HT1080 (cell line): ENCODE measurements at places on chromosomes 16 and 17. TPM values are rescaled to one million over a fixed set of nuclear protein-coding genes. Genes with fewer than 3 reads are reported as not detected.

- DNase-seq, result peak; percentile 62
Observed at GRCh38 chr16:84950906-84951305, 60.4 kb downstream of the ZDHHC7 start.

The DRC7 gene
- not detected in 2 replicates for total RNA-seq

DNA sequence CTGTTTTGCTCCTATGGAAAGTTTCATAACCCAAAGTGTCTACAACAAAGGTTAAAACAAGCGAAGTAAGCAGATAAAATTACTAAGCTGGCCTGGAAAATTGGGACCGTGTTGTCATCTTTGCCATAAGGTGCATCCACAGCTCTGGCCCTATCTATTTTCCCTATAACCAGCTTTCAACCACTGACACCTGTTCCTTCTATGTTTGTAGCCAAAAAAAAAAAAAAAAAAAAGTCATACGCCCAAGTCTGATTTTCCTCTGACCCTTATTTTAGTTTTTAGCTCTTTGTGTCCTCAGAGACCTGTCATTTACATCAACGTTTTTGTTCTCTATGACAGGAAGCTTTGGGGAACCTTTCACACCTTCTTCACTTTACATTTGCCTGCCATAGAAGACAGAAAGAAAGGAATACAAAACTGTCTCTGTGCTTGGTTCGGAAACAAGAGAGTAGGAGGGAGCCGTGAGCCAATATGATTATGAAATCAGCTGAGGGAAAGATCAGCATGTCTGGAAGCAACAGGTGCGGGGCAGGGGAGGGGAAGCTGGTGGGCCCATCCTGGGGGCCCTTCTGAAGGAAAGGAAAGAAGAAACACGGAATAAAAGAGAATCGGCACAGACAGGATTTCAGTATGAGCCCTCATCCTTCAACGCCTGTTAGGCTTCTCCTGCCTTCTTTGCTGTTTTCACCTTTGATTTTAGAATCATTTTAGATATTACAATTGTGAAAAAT, 8.5 kb downstream of the HS3ST3A1 start:
- DNase-seq, result no peak

- DNase-seq, result no peak
Observed at GRCh38 chr16:84368308-84368996, at the start of gene ATP2C2. TSS of gene ATP2C2 (plus strand) at chr16:84368538. CDS start at chr16:84368616, 78 bp downstream.

The FSCN2 gene
- 0.37 and 0.40 TPM in 2 replicates for total RNA-seq

GRCh38 chr16:17228048-17228707, 242.6 kb downstream of the XYLT1 start:
- DNase-seq, result no peak

The MEOX1 gene
- not detected in 2 replicates for total RNA-seq

The KRT34 gene
- 0.80 and 1.2 TPM in 2 replicates for total RNA-seq

DNA sequence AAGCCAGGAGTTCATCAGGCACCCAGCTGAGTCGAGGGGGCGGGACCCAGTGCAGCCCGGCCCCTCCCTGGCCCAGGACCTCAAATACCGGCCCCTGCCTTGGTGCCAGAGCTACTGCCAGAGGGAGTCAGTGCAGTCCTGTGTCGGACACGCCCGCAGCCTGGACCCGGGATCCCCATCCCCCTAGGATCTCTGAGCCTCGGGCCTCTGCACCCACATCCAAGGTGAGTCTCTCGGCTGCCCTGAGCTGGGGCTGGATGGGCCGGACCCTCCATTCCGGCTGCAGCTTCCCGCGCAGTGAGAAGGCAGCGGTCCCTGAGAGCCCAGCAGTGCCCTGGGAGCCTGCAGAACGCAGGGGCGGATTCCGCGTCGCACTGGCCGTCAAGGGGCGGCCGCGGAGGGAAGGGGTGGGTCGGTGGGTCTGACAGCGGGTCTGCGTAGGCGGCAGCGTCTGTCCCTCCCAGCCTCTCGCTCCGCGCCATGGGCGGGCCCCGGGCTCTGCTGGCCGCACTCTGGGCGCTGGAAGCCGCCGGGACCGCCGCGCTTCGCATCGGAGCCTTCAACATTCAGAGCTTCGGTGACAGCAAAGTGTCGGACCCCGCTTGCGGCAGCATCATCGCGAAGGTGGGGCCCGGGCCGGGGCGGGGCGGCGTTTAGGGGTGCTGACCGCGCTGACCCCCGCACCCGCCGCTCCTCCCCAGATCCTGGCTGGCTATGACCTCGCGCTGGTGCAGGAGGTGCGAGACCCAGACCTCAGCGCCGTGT, at the start of gene DNASE1L2:
Gene DNASE1L2, plus strand, starts transcription at position 108 of the 765 bp plus-strand sequence. Its CDS starts 373 bp downstream, at position 481.
- DNase-seq, result no peak

- no peak for DNase-seq
Observed at GRCh38 chr17:75228847-75229246, 23.4 kb downstream of the NUP85 start.

The INCA1 gene
- 0.08 TPM in 1 of 2 replicates, not detected in the other for total RNA-seq

GRCh38 chr16:81714583-81714982, 64.5 kb upstream of the PLCG2 start:
- DNase-seq, result no peak

The GUCY2D gene
- total RNA-seq, result not detected in 2 replicates
